ENCODE measurements at places on chromosomes 12 and 14.

GRCh38 chr12:66717036-66717673 is 38.3 kb upstream of the GRIP1 start:
- no peak for DNase-seq

DNA sequence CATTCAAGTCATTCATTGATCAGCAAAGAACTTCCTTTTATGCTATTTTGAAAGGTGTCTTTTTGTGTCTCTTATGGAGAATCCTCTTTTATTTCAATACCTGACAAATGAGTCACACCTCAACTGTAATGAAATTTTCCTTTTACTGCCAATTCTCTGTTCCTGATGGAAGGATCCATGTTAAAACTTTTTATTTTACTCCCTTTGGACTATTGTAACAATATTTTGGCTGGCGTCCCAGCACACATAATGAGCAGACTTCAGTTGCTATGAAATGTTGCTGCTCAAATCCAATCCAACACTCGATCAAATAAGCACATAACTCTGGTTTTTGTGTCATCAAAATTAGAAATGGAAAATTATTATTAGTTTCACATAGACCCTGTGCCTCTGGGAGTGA is 21.9 kb upstream of the SLC15A5 start:
- DNase-seq = no peak

GRCh38 chr12:117058442-117059072 is 40.7 kb downstream of the TESC start:
- no peak for DNase-seq

DNA sequence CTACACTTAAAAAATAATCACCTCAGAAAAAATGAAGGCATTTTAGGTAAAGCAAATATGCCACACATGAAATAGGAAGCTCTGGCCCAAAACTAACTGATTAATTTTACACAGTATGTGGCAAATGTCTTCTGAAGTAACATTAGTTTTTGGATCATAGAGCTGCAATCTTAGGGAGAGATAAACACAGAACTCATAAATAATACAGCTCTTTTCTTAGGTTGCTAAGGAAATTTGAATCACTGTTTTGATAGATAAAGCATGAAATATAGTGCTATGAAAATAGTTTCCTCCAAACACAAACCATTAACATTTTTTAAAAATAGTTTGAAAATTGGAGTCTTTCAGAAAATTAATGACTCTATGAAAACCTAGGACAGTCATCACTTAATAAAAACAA is 15.0 kb downstream of the RASSF9 start:
- DNase-seq = no peak

DNA sequence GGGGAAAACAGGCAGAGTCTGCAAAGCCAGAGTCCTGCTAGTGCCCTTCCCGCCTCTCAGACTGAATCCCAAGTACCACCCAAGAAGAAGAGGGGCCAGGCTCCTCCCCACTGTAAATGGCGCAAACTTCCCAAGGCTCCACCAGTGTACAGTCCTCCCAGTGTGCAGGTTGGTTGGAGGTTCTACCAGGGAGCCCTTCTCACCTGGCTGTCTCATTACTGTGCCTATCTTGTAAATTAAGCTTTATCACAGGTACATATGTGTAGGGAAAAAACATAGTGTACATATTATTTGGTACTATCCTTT is 189.7 kb downstream of the FSCB start:
- peak; percentile 2 for DNase-seq

GRCh38 chr12:49568442-49569162 is 660 bp upstream of the MCRS1 start:
- peak; percentile 13 for DNase-seq

GRCh38 chr12:124919521-124920352 is 5.3 kb upstream of the UBC start:
- peak; percentile 76 for DNase-seq

DNA sequence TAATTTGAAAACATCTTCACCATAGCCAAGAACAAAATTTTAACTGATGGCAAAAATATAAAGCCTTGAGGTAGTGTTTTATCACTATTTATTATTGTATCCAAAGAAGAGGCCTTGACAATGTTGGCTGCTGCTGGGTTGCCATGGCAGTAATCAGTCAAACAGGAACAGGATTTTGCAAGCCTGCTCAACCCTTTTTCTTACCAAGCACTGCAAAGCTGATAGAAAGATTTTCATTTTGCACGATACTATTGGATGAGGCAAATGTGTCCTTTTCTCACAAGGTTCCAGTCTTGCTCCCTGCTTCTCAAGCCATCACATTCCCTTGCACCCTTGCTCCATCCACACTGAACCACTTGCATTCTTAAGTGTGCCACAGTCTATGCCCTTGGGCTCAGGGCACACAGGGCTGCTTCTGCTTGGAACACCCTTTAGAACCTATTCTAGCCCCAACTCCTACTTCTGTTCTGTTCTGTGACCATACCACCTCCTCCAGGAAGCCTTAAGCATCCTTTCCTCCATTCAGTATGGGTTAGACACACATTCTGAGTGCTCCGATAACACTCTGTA is 76.5 kb upstream of the AMIGO2 start:
- no peak for DNase-seq

GRCh38 chr14:104281768-104282301 is 143.4 kb downstream of the KIF26A start:
- no peak for DNase-seq

DNA sequence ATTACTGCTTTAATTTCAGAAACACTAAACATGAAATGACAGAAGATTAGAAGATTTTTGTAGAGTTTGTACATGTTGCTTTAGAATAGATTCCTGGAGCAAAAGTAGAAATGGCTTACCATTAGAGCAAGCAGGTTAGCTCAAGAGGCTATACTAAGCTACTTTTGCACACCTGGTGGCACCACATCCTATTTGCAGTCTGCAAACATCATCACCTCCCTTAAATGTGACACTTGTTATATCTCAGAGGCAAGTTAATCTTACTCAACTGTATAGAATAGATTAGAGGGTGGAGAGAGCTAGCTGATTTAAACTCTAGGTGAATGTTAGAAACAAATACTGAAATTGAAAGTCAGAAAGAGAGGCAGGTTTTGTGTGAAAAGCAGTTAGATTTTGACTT is 30.7 kb upstream of the OR4E1 start:
- DNase-seq = no peak

DNA sequence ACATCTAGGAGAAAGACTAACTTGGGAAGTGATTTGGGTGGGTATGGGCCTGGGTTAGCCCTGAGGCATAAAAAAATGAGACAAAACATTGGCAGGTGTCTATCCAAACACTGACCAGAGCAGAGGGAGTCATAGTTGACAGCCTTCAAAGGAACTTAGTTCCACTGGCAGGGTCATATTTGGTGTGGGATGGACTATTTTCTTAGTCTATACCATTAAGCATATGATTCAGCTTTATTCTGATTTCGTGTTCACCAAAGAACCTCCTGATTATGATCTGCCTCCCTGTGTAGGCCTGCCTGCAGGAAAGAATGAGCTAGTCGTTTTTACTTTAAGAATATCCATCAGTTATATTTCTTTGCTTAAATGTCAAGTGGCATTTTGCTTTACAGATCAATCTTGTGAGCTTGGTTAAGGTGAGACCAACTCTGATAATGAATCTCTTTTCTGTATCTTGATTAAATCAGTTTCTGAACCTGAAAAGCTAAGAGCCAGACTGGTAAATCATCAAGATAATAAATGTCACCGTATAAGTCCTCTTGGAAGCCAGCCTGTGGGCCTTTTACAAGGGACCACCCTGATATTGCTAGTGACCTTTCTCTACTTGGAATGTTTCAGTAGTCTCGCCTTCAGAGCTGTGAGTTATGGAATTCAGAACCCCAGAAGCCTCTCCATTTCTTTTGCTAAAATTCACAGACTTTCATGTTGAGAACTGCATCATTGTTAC is 182.9 kb downstream of the MON2 start:
- no peak for DNase-seq

- DNase-seq = no peak
These were observed 8.7 kb downstream of the CCND2 start for GRCh38 chr12:4282103-4282891.

GRCh38 chr12:95516757-95517156 is 34.5 kb downstream of the USP44 start:
- DNase-seq = no peak

DNA sequence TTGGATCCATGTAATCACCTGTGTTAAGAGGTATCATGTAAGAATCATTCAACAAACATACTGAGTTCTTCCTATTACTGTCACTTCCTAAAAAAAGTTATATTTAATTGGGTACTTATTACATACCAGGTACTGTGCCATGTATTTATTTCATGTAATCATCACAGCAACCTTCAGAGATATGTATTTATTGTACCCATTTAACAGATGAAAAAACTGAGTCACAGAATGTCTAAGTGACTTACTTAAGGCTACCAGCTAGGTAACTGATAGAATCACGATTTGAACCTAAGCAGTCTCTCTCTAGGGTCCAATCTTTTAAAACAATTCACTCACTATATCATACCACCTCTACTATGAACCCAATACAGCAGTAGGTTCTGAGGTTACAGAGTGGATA is 2.0 kb downstream of the PSME2 start:
- DNase-seq = no peak

GRCh38 chr12:32039347-32039746 is 67.3 kb upstream of the BICD1 start:
- no peak for DNase-seq
